Mesothelial cell of epicardium (in vitro differentiated cells): ENCODE measurements at places on chromosomes 13 and 19. TPM values are rescaled to one million over a fixed set of nuclear protein-coding genes. Genes with fewer than 3 reads are reported as not detected.

DNA sequence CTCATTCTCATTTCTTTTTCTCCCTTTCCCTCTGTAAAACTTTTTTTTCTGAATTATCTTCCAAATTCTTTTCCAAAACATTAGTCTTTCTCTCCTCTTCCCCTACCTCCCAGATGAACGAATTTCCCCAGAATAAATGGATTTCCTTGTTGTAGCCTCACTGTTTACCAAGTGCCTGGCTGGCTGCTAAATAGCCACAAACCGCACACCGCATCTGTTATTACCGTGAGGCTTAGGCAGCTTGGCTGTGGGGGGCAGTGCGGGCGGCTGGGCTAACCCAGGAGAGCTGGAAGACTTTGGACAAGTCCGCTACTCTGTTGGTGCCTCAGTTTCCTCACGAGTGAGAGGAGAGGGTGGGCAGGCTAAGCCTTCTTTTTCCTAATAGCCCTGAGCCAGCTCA lies 10.7 kb downstream of the IL17D start:
- no peak for DNase-seq
- H3K36me3 ChIP-seq = no peaks in the 10 kb centered on the region
- peaks cover 9% of the 10 kb centered on the region for H3K4me1 ChIP-seq
- H3K27ac ChIP-seq = no peak overlapping the region

DNA sequence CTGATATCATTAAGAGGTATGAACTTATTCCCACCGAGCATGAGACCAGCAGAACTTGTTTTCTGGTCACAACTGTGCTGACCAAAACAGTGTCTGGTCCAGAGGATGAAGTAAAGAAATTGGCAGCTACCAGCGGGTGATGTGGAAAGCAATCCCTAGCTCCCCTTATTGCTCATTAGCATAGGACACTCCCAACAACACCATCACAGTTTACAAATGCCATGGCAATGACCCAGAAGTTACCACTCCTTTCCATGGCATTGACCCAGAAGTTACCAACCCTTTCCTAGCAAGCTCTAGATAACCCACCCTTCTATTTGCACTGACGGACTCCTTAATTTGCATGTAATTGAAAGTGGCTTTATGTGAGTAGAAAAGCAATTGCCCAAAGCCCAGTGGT lies 1856.1 kb downstream of the OLFM4 start:
- DNase-seq = no peak
- no peaks in the 10 kb centered on the region for H3K27me3 ChIP-seq
- no peak overlapping the region for H3K4me3 ChIP-seq

DNA sequence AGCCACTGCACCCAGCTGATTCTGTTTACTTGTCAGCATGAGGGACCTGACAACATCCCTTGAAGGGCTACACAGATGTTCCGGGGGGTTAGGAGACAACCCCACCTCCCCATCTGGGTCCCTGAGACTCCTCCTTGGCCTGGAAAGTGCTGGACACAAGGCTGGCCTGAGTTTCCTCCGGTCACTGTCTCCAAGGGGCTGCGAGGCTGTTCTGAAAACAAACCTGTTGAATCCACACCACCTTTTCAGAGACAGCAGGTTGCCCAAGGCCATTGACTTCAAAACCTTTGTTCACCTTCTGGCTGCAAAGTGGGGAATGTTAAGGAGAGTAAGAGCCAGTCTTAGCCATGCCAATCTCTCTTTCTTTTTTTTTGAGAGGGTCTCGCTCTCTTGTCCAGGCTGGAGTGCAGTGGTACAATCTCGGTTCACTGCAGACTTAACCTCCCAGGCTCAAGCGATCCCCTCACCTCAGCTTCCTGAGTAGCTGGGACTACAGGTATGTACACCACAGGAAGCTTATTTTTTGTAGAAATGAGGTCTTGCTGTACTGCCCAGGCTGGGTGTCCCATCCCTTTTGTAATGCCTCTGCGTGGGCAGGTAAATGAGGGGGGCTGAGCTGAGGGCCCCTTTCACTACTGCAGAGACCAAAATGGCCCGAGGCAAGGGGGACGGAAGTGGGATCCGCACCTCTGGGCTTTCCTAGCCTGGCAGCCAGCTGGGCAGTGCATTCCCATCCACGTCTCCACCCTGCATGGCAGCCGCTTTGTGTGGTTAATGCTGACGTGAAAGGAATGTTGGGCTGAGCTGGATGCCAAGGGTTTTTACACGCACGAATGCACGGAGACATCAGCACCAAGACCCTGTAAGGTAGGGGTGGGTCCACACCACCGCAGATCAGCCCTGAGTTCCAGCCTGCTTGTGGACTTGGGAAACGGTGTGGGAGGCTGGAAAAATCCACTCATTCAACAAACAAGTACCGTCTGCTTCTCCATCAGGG lies 1.9 kb upstream of the ZNF628 start:
- no peaks in the 10 kb centered on the region for H3K36me3 ChIP-seq
- no peak overlapping the region for H3K27ac ChIP-seq
- H3K4me1 ChIP-seq = peaks cover 22% of the 10 kb centered on the region
- no peak for DNase-seq
- no peaks in the 10 kb centered on the region for H3K27me3 ChIP-seq
- no peak overlapping the region for H3K4me3 ChIP-seq

GRCh38 chr19:46976845-46977320 lies 42.8 kb upstream of the NPAS1 start:
- no peak overlapping the region for H3K4me3 ChIP-seq
- peaks cover 39% of the 10 kb centered on the region for H3K4me1 ChIP-seq

- H3K4me3 ChIP-seq = no peak overlapping the region
- H3K27ac ChIP-seq = no peak overlapping the region
- H3K27me3 ChIP-seq = peaks cover 20% of the 10 kb centered on the region
- DNase-seq = no peak
- H3K36me3 ChIP-seq = no peaks in the 10 kb centered on the region
Measured at GRCh38 chr13:109090796-109091195, 461.4 kb downstream of the MYO16 start.

GRCh38 chr13:110448230-110448629 lies 113.3 kb downstream of the RAB20 start:
- H3K4me3 ChIP-seq = no peak overlapping the region
- H3K4me1 ChIP-seq = peaks cover 24% of the 10 kb centered on the region
- no peak for DNase-seq
- H3K27me3 ChIP-seq = no peaks in the 10 kb centered on the region

GRCh38 chr19:42345191-42345812 lies 19.9 kb downstream of the MEGF8 start:
- H3K4me1 ChIP-seq = peaks cover 3% of the 10 kb centered on the region
- H3K4me3 ChIP-seq = no peak overlapping the region
- no peak overlapping the region for H3K27ac ChIP-seq

GRCh38 chr19:48784527-48784926 lies 26.3 kb downstream of the BCAT2 start:
- peaks cover 17% of the 10 kb centered on the region for H3K4me1 ChIP-seq
- H3K4me3 ChIP-seq = no peak overlapping the region

The KLK5 gene
- 8.9 to 11.5 TPM (median 9.5 TPM) in 3 replicates for total RNA-seq

The TRIP10 gene
- 67.5 to 73.2 TPM (median 69.5 TPM) in 3 replicates for total RNA-seq

The CDC16 gene
- 102 to 109 TPM (median 102 TPM) in 3 replicates for total RNA-seq

The SERTAD3 gene
- 70.0 to 75.5 TPM (median 70.5 TPM) in 3 replicates for total RNA-seq

The DUXA gene
- total RNA-seq = not detected in 3 replicates
